Stomach (tissue), 19 donors: ENCODE measurements at places on chromosomes 5 and 9. TPM values are rescaled to one million over a fixed set of nuclear protein-coding genes. Genes with fewer than 3 reads are reported as not detected.
A peak's percentile ranks its signal among the peaks of the same experiment; 100 is the strongest.

GRCh38 chr9:92720807-92721535 is 43.7 kb downstream of the BICD2 start:
- peaks cover 92% of the 10 kb centered on the region for H3K36me3 ChIP-seq
- H3K4me3 ChIP-seq = no peak overlapping the region
- no peak overlapping the region for H3K27ac ChIP-seq
- H3K4me1 ChIP-seq = no peaks in the 10 kb centered on the region
- DNase-seq = no peak

GRCh38 chr9:23837038-23837437 is 11.0 kb upstream of the ELAVL2 start:
- no peak for DNase-seq
- H3K4me3 ChIP-seq = no peak overlapping the region
- peaks cover 12% of the 10 kb centered on the region for H3K27me3 ChIP-seq
- H3K4me1 ChIP-seq = no peaks in the 10 kb centered on the region

DNA sequence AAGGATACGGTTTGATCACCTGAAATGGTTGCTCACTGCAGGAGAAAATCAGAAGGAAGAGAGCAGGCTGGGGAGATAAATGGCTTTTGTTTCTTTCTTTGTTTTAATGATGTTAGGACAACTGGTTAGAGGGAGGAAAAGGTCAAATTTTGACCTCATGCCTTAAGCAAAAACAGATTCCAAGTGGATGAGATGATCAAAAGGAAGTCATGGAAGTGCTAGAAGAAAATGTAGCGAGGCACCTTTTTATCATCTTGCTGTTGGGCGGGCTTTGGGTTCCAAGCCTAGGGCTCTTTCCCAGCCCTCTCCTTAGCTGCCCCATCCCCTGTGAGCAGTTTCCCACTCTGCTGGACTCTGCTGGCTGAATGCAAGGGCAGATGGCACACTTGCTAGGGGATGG is 127.9 kb downstream of the ADAMTS2 start:
- no peaks in the 10 kb centered on the region for H3K4me1 ChIP-seq
- no peak for DNase-seq
- H3K4me3 ChIP-seq = no peak overlapping the region
- no peaks in the 10 kb centered on the region for H3K27me3 ChIP-seq
- H3K27ac ChIP-seq = no peak overlapping the region
- H3K36me3 ChIP-seq = no peaks in the 10 kb centered on the region

The CDH6 gene
- total RNA-seq = 0.29 TPM

DNA sequence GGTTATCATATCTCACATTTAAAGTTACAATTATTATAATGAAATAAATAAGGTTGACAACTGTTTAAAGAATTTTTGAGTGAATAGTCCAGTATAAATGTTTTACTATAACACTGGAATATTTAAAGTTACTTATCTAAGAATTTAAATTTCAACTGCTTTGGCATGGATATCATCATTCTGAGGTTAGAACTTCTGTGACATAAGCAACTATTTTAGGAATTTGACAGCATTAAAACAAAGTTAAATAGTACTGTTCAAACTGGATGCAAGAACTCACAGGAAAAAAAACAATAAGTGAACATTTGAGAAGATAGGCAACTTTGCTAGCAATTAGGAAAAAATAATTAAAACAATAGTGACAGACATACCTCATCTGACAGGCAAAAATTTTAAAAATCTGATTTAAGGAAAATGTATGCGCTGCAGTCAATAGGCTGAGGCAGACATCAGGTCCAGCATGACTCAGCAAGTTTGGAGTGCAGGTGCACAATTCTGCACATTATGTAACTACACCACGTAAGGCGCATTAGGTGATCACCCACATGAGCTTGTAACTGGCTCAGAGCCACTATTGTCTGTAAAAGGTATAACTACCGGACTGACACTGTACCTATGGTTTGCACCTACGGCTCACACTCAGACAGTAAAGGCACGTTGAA is 180.6 kb downstream of the PDE4D start:
- H3K4me1 ChIP-seq = peaks cover 5% of the 10 kb centered on the region
- no peak overlapping the region for H3K4me3 ChIP-seq
- DNase-seq = no peak
- H3K27me3 ChIP-seq = no peaks in the 10 kb centered on the region

- peaks cover 31% of the 10 kb centered on the region for H3K4me1 ChIP-seq
- DNase-seq = no peak
- H3K36me3 ChIP-seq = no peaks in the 10 kb centered on the region
These were observed 719 bp downstream of the PAIP2 start for GRCh38 chr5:139342423-139342723.

DNA sequence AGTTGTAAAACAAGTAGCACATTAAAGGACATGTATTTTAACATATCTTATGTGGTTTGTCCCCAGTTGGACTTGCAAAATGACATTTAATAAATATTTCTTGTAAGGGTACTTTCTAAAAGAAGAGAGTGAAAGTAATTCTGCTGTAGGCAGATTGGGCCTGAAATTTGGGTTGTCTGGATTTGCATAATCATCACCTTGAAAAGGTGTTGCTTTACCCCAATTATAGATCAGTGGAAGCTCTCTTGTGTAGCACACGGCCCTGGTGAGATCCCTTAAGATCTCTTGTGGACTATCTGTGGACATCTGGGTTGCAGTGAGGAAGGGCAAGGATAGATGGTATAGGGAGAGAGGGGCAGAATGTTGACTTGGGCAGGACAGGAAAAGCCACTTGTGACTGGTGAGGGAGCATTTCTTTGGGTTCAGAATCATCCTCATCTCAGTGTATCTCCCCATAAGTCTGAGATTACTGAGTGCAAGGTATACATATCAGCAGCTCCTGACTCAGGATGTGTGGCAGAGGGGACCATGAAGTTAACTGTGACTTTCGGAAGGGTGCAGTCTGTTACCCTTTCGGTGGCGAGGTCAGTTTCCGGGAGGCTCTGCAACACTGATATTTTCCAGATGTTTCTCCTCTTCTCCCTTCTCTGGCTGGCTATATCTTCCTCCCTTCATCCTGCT is 2.0 kb upstream of the TNFAIP8 start:
- peak overlapping the region; percentile 40 for H3K27ac ChIP-seq
- H3K27me3 ChIP-seq = no peaks in the 10 kb centered on the region
- peaks cover 55% of the 10 kb centered on the region for H3K4me1 ChIP-seq

- H3K27ac ChIP-seq = no peak overlapping the region
- no peak overlapping the region for H3K4me3 ChIP-seq
- H3K36me3 ChIP-seq = no peaks in the 10 kb centered on the region
- no peak for DNase-seq
These were observed 77.3 kb upstream of the SLC1A3 start for GRCh38 chr5:36529142-36529541.

The TLE1 gene
- 60.2 TPM for total RNA-seq

GRCh38 chr5:176625966-176626875 is 4.1 kb downstream of the SNCB start:
- H3K27me3 ChIP-seq = peaks cover 79% of the 10 kb centered on the region
- no peaks in the 10 kb centered on the region for H3K36me3 ChIP-seq
- H3K27ac ChIP-seq = no peak overlapping the region
- peaks cover 23% of the 10 kb centered on the region for H3K4me1 ChIP-seq

GRCh38 chr9:86756576-86757381 is 190.5 kb downstream of the GAS1 start:
- DNase-seq = no peak
- no peaks in the 10 kb centered on the region for H3K36me3 ChIP-seq
- H3K27ac ChIP-seq = no peak overlapping the region
- H3K4me3 ChIP-seq = no peak overlapping the region
- no peaks in the 10 kb centered on the region for H3K27me3 ChIP-seq
- H3K4me1 ChIP-seq = peaks cover 8% of the 10 kb centered on the region

DNA sequence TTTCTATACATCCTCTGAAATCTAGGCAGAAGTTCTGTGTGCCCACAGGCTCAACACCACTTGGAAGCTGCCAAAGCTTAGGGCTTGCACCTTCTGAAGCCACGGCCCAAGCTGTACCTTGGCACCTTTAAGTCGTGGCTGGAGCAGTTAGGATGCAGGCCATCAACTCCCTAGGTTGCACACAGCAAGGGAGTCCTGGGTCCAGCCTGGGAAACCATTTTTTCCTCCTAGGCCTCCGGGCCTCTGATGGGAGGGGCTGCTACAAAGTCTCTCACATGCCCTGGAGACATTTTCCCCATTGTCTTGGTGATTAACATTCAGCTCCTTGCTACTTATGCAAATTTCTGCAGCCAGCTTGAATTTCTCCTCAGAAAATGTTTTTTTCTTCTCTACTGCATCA is 15.5 kb upstream of the PLK2 start:
- H3K27ac ChIP-seq = no peak overlapping the region
- no peak overlapping the region for H3K4me3 ChIP-seq
- no peaks in the 10 kb centered on the region for H3K27me3 ChIP-seq
- no peaks in the 10 kb centered on the region for H3K4me1 ChIP-seq

The OTP gene
- not detected for total RNA-seq

The ANKRD31 gene
- 1.1 TPM for total RNA-seq

GRCh38 chr9:22342491-22343217 is 104.0 kb upstream of the DMRTA1 start:
- no peak overlapping the region for H3K4me3 ChIP-seq
- H3K27me3 ChIP-seq = no peaks in the 10 kb centered on the region
- no peaks in the 10 kb centered on the region for H3K36me3 ChIP-seq
- no peak overlapping the region for H3K27ac ChIP-seq
- peak; percentile 2 for DNase-seq

The AHRR gene
- total RNA-seq = 0.92 TPM

DNA sequence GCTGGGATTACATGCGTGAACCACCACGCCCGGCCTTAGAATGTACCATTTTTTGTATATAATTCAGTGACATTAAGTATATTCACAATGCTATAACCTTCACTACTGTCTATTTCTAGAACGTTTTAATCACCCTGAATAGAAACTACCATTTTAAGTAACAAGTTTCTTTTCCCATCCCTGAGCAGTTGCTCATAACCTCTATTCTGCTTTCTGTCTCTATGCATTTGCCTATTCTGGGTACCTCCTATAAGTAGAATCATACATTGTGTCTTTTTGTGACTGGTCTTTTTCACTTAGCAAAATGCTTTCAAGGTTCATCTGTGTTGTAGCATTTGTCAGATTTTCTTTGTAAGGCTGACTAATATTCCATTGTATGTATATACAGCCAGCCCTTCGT is 39.9 kb downstream of the DDX46 start:
- DNase-seq = no peak
- no peak overlapping the region for H3K4me3 ChIP-seq
- H3K36me3 ChIP-seq = peaks cover 96% of the 10 kb centered on the region
- no peaks in the 10 kb centered on the region for H3K4me1 ChIP-seq
- H3K27ac ChIP-seq = no peak overlapping the region

GRCh38 chr9:118455788-118456187 is 751.6 kb downstream of the TLR4 start:
- no peaks in the 10 kb centered on the region for H3K4me1 ChIP-seq
- H3K36me3 ChIP-seq = no peaks in the 10 kb centered on the region
- no peak overlapping the region for H3K4me3 ChIP-seq
- no peak for DNase-seq
- H3K27me3 ChIP-seq = no peaks in the 10 kb centered on the region
- no peak overlapping the region for H3K27ac ChIP-seq

The NEUROG1 gene
- not detected for total RNA-seq

The SH3TC2 gene
- total RNA-seq = 3.1 TPM

The IL17B gene
- total RNA-seq = not detected

- H3K36me3 ChIP-seq = no peaks in the 10 kb centered on the region
- H3K4me1 ChIP-seq = peaks cover 6% of the 10 kb centered on the region
- no peak for DNase-seq
- H3K4me3 ChIP-seq = no peak overlapping the region
- no peaks in the 10 kb centered on the region for H3K27me3 ChIP-seq
These were observed 7.9 kb upstream of the IER5L start for GRCh38 chr9:129185991-129186390.

DNA sequence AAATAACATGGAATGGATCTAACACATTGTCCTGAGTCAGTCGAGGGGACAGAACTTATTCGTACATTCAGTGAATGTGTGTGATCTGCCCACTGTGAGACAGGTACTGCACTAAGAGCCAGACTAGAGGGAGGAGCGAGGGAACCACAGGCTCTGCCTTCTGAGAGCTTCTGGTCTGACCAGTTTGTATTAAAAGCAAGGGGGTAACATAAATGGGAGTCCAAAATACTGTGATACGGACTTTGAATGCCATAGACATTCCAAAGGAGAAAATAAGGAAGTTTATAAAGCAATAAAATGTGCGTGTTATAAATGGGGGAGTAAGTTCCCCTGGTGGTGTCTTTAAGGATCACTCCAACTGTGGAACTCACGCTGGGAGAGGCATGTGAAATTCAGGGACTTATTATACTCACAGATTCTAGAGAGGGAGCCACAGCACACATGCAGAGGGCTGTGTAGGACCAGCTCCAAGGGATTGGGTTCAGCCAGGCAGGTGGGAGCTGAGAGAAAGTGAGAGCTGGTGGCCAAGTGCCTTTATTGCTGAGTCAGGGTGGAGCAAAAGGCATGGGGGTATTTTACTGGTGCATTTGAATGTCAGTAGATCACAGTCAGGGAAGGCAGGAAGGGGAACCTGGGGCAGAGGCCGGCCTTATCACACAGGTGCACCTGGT is 186.5 kb upstream of the WWC1 start:
- H3K4me3 ChIP-seq = no peak overlapping the region
- DNase-seq = no peak
- no peaks in the 10 kb centered on the region for H3K36me3 ChIP-seq

The AKNA gene
- 31.0 TPM for total RNA-seq

- no peaks in the 10 kb centered on the region for H3K27me3 ChIP-seq
- DNase-seq = no peak
- no peak overlapping the region for H3K4me3 ChIP-seq
- peaks cover 30% of the 10 kb centered on the region for H3K4me1 ChIP-seq
These were observed 113.0 kb downstream of the PAM start for GRCh38 chr5:102867992-102868662.

DNA sequence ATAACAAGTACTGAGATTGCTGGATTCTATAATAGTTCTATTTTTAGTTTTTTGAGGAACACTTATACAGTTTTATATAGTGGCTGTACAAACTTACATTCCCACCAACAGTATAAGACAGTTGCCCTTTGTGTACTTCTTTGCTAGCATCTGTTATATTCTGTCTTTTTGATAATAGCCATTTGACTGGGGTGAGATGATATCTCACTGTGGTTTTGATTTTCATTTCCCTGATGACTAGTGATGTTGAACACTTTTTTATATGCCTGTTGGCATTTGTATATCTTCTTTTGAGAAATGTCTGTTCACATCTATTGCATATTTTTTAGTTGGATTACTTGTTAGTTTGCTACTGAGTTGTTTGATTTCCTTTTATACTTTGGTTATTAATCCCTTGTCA is 204.1 kb upstream of the SMC2 start:
- H3K27me3 ChIP-seq = no peaks in the 10 kb centered on the region
- DNase-seq = no peak
- H3K4me3 ChIP-seq = no peak overlapping the region
